ENCODE measurements at places on chromosomes 11 and 22.

DNA sequence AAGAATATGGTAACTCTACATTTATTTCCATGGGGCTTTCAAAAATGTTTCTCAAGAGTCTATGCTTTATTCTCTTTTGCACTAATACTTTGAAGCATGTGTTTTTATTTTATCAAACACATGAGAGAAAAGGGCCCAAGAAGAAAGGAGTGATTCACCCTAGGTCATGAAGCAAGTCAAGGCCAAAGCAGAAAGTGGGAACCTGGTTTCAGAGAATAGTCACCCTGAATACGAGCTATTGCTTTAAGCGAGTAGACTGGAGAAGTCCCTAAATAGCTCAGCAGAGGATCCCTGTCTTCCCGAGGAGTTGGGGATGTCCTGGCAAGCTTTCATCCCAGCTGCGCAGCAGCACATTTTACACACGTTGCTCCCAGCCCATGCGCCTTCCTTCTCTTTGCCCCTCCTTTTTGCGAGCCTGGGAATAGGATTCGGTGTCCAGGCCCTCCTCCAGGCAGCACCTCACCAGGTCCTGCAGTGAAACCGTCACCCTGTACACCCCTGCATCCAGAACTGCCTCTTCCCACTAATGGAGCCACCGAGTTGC, 19.1 kb downstream of the MPEG1 start:
- DNase-seq = no peak

DNA sequence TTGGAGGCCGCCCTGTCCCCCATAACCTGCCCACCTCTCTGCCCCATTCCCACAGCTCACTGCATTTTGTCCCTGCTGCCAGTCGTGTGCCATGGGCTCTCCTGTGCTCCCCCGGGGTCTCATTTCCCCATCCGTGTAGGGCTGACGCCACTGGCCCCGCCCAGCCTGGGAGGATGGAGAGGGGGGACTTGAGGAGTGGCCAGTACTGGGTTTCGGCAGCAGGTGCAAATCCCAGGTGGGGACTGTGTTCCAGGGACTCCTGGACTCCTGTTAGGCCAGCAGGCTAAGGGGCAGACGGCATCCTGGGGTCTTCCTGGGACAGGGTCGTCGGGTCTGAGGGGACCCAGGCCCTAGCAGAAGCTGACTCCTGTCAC, 1.2 kb upstream of the MYO7A start:
- no peak for DNase-seq

DNA sequence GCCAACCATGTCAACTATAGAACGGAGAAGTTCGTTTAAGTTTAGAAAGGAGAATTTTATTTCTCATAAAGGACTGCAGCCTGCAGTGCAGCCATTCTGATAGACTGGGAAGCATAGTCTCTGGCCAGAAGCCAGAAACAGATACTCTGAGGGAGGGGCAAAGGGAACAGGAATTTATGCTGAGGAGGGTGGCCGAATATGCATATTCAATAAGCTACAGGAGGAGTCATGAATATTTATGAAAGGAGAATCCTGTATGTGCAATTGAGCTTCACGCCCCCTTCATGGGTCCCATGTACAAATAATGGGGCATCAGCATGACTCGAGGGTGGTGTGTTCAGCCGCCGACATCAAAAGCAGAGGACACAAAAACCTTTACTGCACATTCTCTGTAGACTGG, 199.9 kb downstream of the CWF19L2 start:
- no peak for DNase-seq

DNA sequence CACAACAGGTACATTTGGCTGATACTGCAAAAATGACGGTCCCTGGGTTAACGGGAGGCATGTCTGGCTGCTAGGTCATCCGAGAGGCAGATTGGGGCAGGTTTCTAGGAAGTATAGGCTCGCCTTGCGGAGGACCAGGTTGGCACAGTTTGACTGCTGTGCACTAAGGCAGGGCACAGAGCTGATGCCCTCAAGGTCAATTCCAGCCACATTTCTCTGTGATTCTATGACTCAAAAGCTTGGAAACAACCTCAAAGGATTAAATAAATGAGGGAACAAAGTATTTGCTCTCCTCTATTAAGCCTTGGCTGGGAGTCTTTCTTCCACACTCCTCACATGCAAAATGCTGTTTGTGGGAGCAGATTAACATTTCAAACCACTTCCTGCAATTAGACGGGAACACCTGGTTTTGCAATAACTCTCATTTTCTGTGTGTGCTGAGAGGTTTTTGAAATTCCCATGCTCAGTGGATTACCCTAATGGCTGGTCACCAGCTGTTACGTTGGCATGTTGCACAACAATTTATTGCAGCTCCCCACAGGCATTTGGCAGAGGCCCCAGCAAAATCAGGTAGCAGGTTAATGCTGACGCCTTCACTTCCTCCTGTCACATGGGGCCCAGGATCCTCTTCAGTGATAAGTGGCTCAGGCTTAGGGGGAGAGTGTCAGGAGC, 61.0 kb upstream of the PLET1 start:
- no peak for DNase-seq

DNA sequence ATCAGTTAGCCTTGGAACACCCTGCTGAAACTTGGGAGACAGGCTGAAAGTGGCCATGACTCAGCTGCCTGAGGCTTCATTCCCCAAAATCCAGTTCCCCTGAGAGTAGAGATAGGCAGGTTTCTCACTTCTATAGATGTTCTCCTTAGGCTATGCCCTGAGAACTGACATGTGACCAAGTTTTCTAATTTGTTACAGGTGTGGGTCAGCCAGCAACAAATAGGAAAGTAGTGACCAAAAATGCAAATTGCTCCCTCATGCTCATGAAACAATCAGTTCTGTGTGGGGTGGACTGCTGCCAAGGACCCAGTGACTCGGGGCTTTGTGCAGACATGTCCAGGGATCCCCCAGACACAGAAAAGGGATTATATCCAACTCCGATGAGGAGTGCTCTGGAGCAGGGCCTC, 7.3 kb upstream of the CCDC15 start:
- DNase-seq = no peak

GRCh38 chr11:17578958-17579357, 31.9 kb downstream of the OTOG start:
- no peak for DNase-seq

DNA sequence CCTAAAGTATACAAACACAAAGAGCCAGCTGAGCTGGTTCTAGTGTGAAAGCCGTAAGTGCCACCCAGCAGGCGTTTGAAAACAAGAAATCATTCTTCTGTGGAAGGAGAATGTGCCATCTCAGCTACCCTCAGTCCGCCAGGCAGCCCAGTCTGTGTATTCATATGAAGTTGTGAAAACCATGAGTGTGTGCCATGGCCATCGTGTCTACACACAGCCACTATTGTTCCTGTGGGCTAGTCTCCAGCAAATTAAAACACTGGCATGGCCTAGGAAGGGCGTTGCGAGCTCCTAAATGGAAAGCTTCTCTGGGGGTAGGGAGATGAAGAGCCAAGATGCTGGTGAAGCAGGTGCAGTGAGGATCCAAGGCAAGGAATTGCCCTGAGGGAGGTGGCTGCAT, 51.5 kb upstream of the HORMAD2 start:
- DNase-seq = no peak
